Daoy (cell line): ENCODE measurements at places on chromosomes 11 and 22. TPM values are rescaled to one million over a fixed set of nuclear protein-coding genes. Genes with fewer than 3 reads are reported as not detected.

- DNase-seq, result peak; percentile 43
These were observed 797 bp downstream of the LGR4 start for GRCh38 chr11:27471589-27472397.

DNA sequence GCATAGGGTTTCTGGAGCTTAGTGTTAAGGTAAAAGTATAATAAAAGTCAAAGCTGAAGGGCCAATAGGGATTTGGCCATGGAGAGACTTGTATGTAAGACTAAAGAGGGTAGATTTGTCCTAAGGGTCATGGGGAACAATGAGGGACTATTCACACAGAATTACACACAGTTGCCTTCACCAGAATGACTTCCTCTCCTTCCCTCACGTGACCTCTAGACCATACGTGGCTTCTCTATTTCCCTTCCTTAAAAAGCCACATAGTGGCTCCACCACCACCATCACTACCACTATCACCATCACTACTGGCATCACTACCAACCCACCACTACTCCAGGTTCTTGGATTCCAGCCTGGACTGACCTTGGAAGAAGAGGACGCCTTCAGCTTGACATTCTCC lies 2.8 kb downstream of the HPX start:
- DNase-seq, result no peak

- DNase-seq, result no peak
These were observed 100.6 kb downstream of the CD44 start for GRCh38 chr11:35239471-35240075.

- DNase-seq, result peak; percentile 61
These were observed 55.9 kb downstream of the ZC3H12C start for GRCh38 chr11:110148775-110149744.

- DNase-seq, result peak; percentile 69
These were observed 53.9 kb upstream of the RCE1 start for GRCh38 chr11:66789097-66789890.

- peak; percentile 24 for DNase-seq
These were observed 37.2 kb downstream of the MUC5B start for GRCh38 chr11:1260023-1260501.

DNA sequence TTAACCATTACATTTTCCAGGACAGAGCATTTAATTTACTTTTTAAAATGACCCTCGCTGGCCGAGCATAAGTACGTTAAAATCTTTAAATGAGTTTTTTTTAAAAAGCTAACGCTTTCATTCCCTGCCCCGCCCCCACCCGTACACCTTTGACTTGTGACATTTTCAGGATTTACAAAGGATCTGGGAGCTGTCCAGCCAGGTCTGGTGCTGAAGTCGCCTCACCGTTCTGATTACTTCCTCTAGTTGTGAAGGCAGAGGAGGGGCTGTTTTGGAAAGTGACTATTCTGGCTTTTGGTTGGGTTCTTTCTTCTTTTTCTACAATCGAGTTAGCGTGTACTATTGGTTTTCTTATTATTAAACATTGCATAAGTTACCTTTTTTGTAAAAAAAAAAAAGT lies 2.9 kb downstream of the C11orf87 start:
- DNase-seq, result no peak

- no peak for DNase-seq
These were observed 7.4 kb upstream of the CREBZF start for GRCh38 chr11:85672105-85672902.

KCNJ4 gene
- 0.80 and 2.1 TPM in 2 replicates for total RNA-seq

LRRC55 gene
- under 0.01 and 0.03 TPM in 2 replicates for total RNA-seq
